ENCODE measurements at places on chromosomes 1 and 21.

GRCh38 chr1:119631433-119632102, 16.5 kb downstream of the ZNF697 start:
- DNase-seq = peak; percentile 93

DNA sequence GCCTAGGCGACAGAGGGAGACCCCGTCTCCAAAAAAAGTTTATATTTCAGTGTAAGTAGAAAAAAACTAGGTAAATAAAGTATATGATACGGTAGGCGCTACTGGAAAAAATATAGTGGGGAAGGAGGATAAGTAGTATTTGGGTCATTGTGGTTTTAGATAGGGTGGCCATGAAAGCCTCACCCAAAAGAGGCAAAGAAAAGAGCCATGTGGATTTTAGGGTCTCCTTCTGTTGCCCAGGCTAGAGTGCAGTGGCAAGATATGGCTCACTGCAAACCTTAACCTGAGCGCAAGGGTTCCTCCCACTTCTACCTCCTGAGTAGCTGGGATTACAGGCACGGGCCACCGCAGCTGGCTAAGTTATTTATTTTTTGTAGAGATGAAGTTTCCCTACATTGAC, 17.1 kb downstream of the LEPR start:
- DNase-seq = no peak

GRCh38 chr1:19376428-19377372, 64.6 kb downstream of the SLC66A1 start:
- DNase-seq = no peak

DNA sequence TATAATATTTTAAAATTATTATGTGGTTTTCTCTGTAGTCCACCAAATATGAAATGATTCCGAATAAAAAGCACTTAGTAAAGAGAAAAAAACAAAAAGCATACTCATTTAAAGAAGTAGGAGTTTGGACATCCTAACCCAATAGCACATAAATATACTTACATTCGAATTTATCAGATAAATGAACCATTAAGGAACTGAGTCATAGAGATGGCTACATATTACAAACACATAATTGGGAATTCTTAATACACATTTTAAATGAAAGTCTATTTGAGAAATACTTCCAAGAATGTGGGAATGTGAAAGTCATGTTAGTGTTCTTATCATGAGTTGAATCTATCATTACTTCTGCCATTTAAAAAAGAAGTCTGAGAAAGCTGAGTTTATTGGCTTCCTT, 75.0 kb downstream of the USP24 start:
- DNase-seq = no peak

All from suprapubic skin (tissue), 4 donors.